Aorta (tissue), 5 donors: ENCODE measurements at places on chromosomes 13 and 19. TPM values are rescaled to one million over a fixed set of nuclear protein-coding genes. Genes with fewer than 3 reads are reported as not detected.
A peak's percentile ranks its signal among the peaks of the same experiment; 100 is the strongest.

GRCh38 chr19:40974633-40975037 lies 16.4 kb upstream of the CYP2B6 start:
- no peak overlapping the region for H3K27ac ChIP-seq
- H3K36me3 ChIP-seq: no peaks in the 10 kb centered on the region
- no peak overlapping the region for H3K4me3 ChIP-seq
- DNase-seq: peak; percentile 77
- H3K27me3 ChIP-seq: no peaks in the 10 kb centered on the region
- H3K4me1 ChIP-seq: no peaks in the 10 kb centered on the region

GRCh38 chr13:110273254-110273653 lies 33.7 kb downstream of the COL4A1 start:
- no peak overlapping the region for H3K27ac ChIP-seq
- no peak overlapping the region for H3K4me3 ChIP-seq
- no peaks in the 10 kb centered on the region for H3K36me3 ChIP-seq
- no peaks in the 10 kb centered on the region for H3K27me3 ChIP-seq

DNA sequence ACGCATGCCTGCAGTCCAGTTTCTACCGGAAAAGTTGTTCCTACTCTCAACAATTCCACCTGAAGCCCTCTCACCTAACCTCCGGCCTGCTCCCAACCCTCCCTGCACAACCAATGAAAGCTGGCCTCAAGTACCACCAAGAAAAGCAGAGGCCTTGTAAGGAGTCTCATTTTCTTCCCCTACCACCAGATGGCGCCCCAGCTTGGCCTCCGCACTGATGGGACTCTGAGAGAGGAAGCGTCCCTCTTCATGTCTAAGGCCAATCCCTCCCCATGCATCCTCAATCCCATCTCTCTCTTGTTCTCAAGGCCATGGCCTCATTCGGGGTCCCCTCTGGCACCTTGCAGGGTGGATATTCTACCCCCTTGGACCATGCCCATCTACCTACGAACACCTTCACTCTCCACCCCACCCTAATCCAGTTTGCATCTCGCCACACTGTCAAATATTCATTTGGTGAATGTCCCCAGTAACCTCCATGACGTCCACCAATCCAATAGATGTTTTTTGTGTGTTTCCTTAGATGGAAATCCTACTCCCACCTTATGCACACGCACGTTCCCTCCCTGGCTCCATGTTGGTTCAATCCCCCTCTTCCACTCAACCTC lies 412.8 kb downstream of the ZNF536 start:
- no peaks in the 10 kb centered on the region for H3K27me3 ChIP-seq
- no peaks in the 10 kb centered on the region for H3K4me1 ChIP-seq
- no peak for DNase-seq
- H3K4me3 ChIP-seq: no peak overlapping the region

DNA sequence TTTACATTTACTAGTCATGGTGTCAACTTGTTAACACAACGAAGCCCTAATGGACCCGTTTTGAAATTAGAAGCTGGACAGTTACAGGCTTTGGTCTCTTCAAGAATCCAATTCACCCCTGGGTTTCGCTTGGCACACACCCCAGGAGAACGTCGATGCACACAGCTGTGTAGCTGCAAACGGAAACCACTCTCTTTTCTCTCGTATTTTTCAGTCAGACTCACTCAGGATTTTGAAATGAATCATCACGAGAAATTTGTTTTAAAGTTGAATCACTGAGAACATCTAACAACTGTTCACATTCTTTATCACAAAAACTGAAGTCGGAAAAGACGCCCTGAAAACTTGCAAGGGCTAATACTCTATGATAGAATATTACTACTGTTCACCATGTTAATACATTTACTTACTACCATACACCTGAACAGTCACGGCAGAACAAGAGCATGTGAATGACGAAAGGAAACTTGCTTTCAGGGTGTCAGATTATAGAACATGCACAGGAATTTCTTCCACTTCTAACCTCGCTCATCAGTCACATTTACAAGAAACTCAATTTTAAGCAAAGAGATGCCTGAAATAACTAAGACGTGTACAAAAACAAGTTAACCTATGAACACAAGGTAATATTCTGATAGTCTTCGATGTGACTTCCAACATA lies 4.7 kb downstream of the PNMA8A start:
- peaks cover 4% of the 10 kb centered on the region for H3K4me1 ChIP-seq
- no peak overlapping the region for H3K27ac ChIP-seq
- H3K4me3 ChIP-seq: peak overlapping the region; percentile 4
- no peaks in the 10 kb centered on the region for H3K36me3 ChIP-seq
- DNase-seq: peak; percentile 80

GRCh38 chr13:91323349-91323748 lies 24.1 kb upstream of the MIR17HG start:
- DNase-seq: no peak
- H3K4me3 ChIP-seq: no peak overlapping the region

C13orf46 gene
- total RNA-seq: 3.5 TPM

GRCh38 chr13:109151696-109152095 lies 522.3 kb downstream of the MYO16 start:
- H3K4me3 ChIP-seq: no peak overlapping the region
- no peaks in the 10 kb centered on the region for H3K27me3 ChIP-seq
- H3K36me3 ChIP-seq: no peaks in the 10 kb centered on the region
- H3K4me1 ChIP-seq: peaks cover 3% of the 10 kb centered on the region
- DNase-seq: no peak

GRCh38 chr19:50381881-50382729 lies 2.0 kb upstream of the POLD1 start:
- no peaks in the 10 kb centered on the region for H3K4me1 ChIP-seq
- DNase-seq: no peak
- no peak overlapping the region for H3K27ac ChIP-seq
- H3K27me3 ChIP-seq: no peaks in the 10 kb centered on the region

CEACAM8 gene
- not detected for total RNA-seq

DNA sequence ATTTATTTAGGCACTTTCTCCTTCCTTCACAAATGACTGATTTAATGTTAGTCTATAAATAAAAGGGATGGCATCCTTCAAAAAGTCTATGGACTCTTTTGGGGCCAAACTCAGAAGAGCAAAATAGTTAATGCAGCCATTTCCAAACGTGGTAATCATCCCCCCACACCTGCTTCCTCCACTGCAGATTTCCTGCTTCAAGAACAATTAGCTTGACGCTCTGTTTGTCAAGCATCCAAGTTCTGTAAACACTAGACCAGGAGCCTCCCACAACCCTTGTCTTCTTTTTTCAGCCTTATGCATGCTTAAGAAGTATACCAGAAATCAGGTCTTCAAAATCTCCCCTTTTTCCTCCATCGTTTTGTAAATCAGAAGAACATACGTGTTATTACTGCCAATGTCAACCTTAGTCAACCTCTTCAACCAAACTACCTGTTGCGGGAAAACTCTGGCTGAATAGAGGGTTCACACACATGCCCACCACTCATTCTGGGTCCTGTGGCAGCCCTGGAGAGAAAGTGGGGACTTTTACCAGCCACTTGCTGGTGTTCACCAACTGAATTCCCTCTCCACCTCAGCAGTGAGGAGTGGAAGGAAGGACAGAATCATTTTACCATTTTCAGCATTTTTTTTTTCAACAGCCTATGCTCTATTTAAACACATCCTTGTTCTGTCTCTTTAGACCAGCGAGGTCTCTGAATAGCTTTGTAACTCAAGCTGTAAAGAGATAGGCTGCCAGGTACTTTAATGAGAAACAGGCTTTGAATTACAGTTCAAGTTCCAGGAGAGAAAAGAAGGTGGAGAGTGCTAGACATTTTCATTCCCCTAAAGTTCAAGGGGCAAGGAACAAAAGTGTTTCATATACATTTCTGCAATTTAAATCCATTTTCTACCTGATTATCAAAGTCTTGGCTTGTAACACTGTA lies 39.1 kb downstream of the EFNB2 start:
- no peak overlapping the region for H3K4me3 ChIP-seq
- DNase-seq: no peak
- no peaks in the 10 kb centered on the region for H3K36me3 ChIP-seq
- H3K4me1 ChIP-seq: no peaks in the 10 kb centered on the region
